Renal pelvis (tissue), 12 donors: ENCODE measurements at places on chromosomes 6 and 20.

- DNase-seq = no peak
These were observed 11.1 kb upstream of the KIAA1755 start for GRCh38 chr20:38271608-38272120.

- no peak for DNase-seq
These were observed 25.2 kb upstream of the RNF24 start for GRCh38 chr20:4040283-4041179.

GRCh38 chr6:16092140-16092539, 36.7 kb upstream of the MYLIP start:
- DNase-seq = no peak

GRCh38 chr6:31797588-31797987, 2.0 kb upstream of the VARS1 start:
- DNase-seq = no peak

DNA sequence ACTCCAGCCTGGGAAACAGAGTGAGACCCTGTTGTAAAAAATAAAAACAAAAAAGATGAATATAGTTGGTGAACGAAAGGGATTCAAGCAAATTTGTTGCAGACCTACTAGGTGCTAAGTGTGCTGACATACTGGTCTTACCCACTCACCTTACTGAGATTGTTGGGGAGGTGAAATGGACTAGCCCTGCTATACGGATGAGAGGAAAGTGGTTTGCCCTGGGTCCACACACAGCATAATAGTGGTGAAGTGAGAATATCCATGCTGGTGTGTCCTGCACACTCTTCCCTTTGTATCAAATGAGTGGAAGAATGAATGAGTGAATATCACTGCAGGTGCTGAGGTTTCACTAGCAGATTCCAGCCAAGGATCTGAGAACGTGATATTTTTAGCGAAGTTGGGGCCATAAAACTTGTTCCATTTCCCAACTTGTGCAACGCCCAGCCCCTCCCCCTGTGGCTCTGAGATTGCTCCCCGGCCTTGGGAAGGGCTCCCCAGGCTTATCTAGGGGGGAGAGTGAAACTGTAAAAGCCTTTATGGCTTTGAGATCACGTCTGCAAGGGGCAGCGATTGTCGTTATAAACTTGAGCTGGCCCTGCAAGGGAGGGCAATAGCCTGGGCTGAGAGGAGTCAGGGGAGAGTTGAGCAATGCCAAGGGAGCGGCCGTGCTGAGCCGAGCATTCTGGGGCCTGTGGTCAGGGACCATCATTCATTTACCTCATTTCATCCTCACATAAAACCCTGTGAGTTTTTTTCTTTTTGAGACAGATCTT, 33.2 kb upstream of the TTPAL start:
- no peak for DNase-seq

- no peak for DNase-seq
These were observed 7.2 kb upstream of the SDC4 start for GRCh38 chr20:45355209-45356084.

GRCh38 chr6:14487625-14488024, 370.1 kb downstream of the CD83 start:
- DNase-seq = no peak
